ENCODE measurements at places on chromosomes 5 and 9. TPM values are rescaled to one million over a fixed set of nuclear protein-coding genes. Genes with fewer than 3 reads are reported as not detected.

The CORO2A gene
- 0.13 TPM for total RNA-seq

The SHOC1 gene
- total RNA-seq, result not detected

The SHC3 gene
- 0.71 TPM for total RNA-seq

The SH3GL2 gene
- not detected for total RNA-seq

The PDZD2 gene
- 6.2 TPM for total RNA-seq

The IFNA13 gene
- not detected for total RNA-seq

The CKS2 gene
- total RNA-seq, result 9.3 TPM

The DNLZ gene
- total RNA-seq, result 29.6 TPM

The C9 gene
- total RNA-seq, result 0.24 TPM

The GADD45G gene
- 185 TPM for total RNA-seq

The FLT4 gene
- total RNA-seq, result 7.3 TPM

The CCIN gene
- not detected for total RNA-seq

DNA sequence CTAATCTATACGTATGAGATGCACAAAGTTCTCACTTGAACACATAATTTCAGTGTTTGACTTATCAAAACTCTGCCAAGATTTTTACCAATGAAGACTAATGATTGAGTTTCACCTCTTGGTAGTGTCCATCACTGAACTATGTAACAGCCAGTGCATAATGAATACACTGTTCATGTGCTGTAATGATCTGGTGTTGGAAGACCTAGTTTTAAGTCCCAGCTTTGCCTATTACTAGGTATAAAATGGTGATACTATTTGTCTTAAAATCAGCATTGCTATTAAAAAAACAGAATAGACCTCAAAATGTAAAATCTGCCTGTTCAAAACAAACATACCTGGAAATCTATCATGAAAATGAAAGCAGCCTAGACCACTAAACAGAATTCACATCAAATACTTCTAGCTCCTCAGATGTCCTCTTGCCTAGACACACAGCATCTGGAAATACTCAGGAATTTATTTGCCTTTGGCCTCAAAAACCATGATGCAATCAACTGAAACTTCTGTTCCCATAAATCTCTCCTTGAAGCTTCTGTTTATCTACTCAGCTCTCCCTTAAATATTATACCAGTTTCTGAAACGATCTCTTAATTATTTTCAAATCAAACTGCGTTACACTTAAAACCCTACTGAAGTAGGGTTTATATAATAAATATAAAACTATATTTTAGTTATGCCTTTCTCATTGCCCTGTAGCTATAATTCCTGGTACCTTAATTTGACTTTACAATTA lies 38.1 kb downstream of the MRPS27 start:
- DNase-seq, result no peak

GRCh38 chr5:40066616-40067015 lies 613.1 kb upstream of the PTGER4 start:
- no peak for DNase-seq

GRCh38 chr5:112848116-112848811 lies 12.8 kb upstream of the SRP19 start:
- DNase-seq, result no peak

DNA sequence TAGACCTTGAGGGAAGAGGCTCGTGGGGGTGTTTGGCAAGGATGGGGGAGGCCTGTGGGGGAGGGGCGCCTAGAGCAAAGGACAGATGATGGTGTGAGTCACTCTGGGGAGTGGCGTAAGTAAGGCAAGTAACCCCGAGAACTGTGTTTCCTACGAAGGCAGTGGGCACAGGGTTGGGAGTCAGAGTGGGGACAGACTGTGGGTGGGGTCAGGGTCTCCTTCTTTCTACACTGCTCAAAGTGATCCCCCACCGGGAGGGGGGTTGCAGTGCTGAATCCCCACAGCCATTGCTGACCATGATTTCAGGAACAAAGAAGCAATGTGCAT lies 136.8 kb downstream of the TENT4A start:
- DNase-seq, result no peak

DNA sequence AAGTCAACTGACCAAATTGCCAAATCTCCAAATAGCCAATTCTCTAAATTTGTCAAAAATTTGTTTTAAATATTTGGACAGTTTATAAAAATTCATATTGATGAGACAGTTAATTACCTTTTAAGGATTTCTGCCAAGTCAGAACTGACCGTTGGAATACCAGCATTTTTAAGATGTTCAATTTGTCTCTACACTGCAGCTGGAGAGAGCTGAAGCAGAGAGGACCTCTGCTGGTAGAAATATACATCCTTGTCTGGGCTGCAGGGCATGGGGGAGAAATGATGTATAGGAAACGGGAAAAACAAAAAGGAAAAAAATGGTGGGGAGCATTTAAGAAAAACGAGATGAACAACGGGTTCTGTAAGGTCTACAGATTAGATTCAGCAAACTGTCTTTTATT lies 16.8 kb downstream of the NR6A1 start:
- DNase-seq, result no peak

DNA sequence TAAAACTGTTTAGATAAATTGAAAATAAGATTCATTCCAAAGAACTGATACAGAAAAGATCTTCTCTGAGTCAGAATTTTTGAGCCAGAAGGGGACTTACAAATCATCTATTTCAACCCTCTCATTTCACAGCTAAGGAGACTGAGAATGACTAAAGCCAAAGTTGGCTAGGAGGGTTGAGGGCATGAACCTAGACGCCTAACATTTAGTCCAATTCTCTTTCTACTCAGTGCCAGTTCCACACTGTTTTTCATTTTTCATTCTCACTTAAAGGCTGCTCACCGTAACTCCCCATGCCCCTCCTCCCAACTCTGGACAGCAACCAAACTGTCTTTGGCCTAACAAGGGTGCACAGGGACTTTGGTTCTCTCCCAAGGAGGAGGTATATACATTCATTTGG lies 364.0 kb downstream of the NDUFS4 start:
- DNase-seq, result no peak

DNA sequence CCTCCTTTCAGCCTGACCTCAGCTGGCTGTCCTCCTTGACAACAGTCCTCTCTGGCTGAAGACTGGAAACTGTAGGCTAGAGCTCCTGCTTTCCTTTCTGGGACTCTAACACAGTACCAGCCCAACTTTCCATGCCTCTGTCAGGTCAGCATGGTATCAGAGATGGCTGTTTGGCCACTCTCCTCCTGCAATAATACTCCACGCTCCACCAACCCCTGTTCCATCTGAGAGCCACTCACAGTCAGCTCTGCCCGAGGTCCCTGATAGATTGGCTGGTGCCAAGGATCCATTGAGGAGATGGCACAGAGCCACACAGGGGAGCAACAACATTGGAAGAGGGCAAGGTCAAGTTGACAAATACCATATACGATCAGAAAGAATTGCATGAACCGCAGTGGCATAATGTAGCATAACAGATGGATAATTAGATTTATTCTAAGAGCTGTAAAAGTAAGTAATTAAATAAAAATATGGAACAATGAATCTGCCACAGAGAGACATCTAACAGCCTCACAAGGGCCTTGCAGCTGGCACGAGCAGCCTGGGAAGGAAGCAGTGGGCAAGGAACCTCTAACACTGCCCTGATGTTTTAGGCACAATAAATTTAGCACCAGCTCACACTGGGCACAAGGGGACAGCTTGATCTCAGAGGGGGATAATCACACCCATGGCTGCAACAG lies 94.3 kb upstream of the LRRTM2 start:
- no peak for DNase-seq

- no peak for DNase-seq
Measured at GRCh38 chr5:16983022-16983639, 47.0 kb upstream of the MYO10 start.

DNA sequence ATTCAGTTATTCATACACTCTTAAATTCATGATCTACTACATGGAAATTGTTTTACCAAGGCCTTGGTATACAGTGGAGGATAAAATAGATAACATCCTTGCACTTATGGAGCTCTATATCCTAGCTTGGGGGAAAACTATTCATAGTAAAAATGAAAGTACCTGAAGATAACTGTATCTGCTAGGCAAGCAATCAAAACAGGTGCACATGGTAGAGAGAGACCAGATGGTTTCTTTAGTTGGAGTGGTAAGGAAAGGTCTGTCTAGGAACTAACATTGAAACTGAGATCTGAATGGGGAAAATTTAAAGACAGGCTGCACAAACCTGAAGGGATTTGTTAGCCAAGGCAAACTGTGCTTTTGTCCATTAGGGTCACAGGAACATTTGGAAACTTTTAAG lies 11.1 kb upstream of the SLCO4C1 start:
- DNase-seq, result no peak

DNA sequence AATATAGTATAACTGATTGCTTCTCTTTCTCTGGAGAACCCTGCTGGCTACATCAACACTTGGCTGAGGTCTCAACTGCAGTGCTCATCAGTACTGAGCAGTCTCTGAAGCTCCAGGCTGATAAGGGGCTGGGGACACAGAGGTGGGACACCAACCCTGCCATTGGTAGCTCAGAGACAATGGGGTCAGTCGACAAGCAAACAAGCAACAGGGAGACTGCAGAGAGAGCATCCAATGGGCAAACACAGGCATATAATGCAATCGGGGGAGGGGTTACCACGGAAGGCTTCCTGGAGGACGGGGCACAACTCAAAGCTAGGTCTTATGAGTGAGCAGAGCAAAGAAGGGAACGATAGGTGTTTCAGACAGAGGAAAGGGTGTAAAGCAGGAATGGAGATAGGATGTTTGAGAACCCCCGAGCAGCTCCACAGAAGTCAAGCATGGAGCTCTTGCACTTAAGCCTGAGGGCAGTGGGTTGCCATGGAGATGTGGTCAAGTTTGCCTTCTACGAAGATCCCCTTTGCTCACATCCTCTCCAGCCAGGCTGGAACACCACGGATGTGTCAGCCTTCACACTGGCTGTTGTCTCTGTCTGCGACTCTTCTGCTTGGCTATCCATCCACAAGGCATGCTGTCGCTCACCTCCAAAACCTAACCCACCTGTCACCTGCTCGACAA lies 21.5 kb upstream of the AKNA start:
- DNase-seq, result no peak

DNA sequence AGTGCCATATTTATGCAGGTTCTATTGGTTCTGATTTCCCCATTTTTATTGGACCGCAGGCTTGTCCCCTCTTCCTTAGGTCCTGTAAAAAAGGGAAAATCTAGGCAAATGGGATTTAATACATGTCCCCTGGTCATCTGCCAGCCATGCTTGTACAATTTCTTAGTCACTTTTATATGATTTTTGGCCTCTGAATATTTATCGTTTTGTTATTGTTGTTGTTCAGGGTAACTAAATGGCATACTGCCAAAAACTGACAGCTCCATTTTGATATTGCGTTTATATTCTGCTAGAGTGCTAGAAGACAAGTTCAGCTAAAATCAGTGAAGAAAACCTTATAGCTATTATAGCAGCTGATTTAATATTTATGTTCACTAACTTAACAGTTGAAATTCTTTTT lies 770.2 kb upstream of the FAM174A start:
- DNase-seq, result no peak

- DNase-seq, result no peak
Measured at GRCh38 chr9:21744320-21744719, 58.1 kb upstream of the MTAP start.

DNA sequence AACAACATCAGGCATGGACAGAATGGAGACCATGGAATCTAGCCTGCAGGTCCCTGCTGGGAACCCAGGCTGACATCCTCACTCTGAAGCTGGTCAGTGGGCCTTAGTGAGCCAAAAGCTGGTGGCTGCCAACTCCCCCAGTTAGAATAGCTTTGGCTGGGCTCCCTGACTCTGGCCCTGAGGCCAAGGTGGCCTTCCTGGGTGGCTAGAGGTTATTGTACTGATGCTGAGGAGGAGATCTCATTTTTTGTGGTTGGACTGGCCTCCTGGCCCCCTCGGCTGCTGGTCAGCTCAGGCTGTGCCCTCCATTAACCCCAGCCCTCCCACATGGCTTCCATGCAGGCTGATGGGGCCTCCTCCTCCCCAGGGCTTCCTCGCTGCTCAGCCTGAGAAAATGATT lies 101.2 kb upstream of the PANK3 start:
- no peak for DNase-seq

GRCh38 chr5:77367741-77368140 lies 124.4 kb downstream of the WDR41 start:
- no peak for DNase-seq

DNA sequence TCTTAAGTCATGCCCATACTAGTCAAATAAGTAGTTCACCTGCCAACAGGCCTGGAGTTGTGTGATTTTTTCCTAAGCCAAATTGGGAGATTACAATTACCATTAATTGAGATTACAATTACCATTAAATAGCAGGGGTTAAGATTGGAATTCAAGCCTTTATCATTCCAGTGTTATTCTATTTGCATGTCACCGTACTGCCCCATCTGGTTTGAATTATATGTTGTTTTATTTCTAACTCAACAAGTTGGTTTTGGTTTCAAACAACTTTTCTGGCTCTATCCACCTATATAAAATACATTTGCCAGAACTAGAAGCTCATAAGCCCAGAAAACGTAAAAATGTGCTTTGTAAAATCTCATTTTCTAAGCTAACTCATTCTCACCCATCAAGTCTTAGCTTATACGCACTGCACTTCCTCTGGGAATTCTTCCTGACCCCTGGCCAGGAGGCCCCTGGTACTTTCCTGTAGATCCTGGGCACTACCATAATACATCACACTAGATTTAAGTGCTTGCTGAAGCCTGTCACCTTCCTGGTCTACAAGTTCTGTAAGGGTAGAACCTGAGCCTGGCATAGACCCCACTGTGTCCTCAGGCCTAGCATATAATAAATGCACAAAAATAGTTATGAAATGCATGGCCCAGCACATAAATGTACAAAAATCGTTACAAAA lies 242.0 kb upstream of the TRPM3 start:
- DNase-seq, result no peak

DNA sequence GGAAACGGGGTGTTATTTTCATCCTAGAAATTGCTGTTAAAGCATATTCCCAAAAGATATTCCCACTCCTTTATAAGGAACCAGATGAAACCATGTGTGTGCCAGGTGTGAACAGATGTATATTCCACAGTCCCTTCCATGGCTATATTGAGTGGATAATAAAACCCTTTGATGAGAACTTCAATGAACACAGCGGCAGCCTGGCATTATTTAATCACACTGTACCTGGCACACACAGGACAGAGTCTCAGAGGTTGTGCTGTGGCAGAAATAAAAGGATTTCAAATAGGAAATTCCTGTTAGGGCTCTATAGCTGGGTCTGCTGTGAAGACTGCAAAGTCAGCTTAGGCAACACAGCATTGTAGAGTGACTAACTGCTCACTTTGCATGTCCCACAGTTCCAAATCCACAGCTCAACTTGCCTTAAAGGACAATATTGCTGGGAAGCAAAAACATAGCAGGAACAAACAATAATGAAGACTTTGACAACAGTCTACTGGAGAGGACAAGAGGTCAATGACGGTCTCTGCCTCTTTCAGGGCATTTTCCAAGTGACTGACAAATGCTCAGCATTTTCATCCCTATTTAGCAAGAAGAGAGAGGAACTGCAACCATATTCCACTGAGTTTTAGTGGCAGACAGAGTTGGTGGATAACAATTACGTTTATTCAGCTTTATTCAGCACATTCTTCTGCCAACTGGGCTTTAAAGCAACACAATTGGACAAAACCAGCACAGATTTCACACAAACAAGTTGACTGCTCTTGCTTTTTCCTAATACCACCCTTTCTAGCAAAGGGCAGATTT lies 255.7 kb upstream of the RGMB start:
- no peak for DNase-seq

- peak; percentile 26 for DNase-seq
Measured at GRCh38 chr5:1336749-1337488, 8.0 kb downstream of the CLPTM1L start.

GRCh38 chr5:318341-318897 lies 3.1 kb upstream of the AHRR start:
- DNase-seq, result no peak

Measured in psoas muscle (tissue), 8 donors.